ENCODE measurements at places on chromosomes 1 and 21.

DNA sequence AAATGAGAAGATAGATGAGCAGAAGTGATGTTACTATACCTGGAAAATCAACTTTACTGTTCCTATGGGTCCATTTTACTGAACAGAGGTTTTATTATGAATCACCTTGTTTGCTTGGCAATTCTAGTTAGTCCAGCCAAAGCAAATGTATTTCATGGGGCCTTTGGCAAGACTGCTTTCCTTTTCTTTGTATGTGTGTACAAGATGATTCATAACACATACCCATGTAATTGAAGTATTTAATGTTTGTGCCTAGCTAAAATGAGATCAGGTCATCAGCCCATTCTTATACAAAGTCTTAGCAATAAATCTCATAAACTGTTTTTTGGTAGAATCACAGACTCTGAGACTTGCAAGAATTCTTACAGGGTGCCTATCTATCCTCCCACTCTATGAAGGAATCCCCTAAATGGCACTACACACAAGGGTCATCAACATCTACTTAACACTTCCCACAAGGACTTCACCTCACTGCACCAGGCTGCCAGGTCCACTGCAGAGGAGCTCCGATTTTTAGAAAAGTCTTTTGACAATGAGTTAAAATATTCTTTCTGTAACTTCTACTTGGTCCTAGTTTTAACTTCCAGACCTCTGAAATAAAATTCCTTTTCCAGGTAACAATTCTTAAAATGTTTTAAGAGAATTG lies 58.5 kb downstream of the LPAR3 start:
- no peak for DNase-seq

DNA sequence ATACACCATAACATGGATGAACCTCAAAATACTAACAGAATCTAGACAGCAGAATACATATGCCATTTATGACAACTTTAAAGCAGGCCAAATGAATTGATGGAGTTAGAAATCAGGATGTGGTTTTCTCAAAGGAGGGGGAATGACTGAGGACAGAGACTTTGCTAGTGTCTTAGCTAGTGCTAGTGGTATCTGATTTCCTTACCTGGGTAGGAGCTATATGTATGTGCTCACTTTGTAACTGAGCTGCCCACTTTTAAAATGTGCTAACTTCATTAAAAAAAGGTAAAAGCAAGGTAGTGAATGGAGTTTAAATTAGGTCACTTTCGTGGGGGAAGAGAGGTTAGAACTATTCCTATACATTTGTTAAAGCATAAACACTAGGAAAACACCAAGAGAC lies 2.6 kb downstream of the GTF2B start:
- no peak for DNase-seq

DNA sequence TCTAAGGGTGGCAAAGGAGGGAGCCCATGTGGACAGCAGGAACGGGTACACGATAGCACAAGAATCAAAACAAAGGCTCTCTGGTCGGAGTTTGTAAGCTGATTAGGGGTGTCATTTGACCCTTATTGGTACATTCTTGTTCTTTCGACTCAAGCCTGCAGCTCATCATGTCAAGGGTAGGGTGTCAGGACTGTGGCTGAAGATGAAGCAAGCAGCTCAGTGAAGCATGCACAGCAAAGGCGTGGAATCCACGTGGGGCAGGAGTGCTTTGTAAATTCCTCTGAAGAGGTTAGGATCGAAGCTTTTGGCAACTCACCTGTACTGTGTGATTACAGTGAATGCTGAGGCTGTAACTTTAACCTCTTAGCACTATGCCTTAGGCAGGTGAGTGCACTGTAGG lies 4.7 kb upstream of the ABCB10 start:
- no peak for DNase-seq

DNA sequence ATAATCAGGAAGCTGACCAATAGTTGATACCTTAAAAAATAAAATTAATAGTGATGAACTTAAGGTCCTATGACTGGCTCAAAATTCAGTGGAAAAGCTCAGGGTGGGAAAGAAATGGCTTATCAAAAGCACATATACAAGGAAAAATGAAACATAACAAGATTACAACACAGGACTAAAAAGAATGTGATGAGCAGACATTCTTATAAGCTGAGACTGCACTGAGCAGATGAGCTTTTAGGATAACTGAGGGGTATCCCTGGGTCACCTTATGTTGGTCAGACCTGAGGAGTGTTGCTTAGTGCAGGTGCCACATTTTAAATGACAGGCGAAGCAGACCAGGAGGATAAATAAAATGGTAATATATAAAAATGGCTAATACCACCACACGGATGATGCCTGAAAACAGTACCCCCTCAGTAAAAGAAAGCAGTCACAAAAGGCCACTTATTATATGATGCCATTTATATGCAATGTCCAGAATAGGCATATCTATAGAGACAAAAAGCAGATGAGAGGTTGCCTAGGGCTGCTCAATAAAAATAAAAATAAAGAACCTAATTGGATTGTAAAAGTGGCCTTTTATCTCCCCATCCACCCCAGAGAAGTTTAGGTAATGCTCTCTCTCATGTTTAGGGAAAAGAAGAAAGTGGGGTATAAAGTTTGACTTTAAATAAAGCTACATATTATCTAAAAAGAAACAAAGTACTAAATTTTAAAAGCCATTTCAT lies 163.9 kb downstream of the SLC45A1 start:
- no peak for DNase-seq

DNA sequence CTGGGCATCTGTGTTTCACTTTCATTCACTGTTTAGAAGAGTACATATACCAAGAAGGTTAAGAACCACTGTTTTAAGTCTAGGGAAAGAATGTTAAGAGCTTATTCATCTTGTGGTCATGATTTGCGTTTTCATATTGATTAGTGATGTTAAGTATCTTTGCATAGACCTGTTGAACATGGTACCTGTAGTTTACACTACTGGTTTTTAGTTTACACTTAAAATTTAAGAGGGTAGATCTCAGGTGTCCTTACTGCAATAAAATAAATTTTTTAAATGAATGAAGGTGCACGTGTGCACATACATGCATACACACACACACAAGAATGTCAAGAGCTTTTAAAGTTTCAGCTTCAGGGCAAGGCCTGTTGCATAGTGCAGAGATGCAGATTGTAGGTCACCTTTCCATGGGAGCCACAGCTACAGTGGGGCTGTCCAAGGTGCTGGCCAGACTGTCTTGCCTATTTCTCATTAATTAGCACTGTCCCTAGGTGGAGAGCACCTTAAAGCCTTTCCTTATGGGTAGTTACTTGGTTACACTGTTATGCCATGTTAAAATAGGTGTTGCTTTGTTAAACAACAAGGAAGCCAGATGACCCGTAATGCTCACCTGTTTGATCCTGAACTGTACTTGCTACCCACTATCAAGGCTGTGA lies 543.0 kb upstream of the DAB1 start:
- no peak for DNase-seq

- no peak for DNase-seq
These were observed 244.8 kb upstream of the SPAG17 start for GRCh38 chr1:118429856-118430255.

- DNase-seq = no peak
These were observed 338.1 kb upstream of the SNX7 start for GRCh38 chr1:98323388-98323787.

DNA sequence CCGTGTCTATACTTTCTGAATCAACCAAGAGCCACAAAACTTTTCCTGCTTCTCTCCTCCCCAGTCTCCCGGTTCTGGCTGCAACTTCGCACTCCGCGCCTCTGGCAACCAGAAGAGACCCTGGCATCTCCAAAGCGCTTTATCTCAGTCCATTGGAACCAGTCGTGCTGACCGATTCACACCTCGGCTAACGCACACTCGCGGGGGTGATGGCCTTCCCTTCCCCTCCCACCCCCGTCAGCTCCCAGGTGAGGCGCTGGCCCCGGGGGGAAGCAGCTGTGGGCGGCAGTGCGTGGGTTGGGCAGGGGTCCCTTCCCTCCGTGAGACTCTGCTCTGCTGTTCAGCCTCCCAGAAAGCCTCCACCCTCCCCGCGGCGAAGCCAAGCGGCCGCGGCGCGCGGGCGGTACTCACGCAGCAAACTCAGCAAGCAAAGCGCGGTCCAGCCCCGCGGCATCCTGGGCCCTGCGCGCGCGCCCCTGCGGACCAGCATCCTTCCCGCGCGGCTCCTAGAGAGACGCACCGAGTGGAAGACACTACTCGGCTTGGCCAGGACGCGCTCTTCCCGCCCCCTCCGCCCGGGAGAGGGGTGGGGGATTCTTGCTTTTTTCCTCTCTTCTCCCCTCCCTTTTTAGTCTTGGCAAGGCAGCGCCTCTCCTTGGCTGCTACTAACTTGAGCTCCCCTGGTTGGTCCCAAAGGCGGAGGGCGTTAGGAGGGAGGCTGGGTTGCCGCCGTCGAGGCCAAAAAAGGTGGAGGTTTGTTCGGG lies at the start of gene CD34:
TSS of gene CD34 (minus strand) at position 535 of the 764 bp plus-strand sequence. CDS start at position 490, 45 bp downstream.
- no peak for DNase-seq

DNA sequence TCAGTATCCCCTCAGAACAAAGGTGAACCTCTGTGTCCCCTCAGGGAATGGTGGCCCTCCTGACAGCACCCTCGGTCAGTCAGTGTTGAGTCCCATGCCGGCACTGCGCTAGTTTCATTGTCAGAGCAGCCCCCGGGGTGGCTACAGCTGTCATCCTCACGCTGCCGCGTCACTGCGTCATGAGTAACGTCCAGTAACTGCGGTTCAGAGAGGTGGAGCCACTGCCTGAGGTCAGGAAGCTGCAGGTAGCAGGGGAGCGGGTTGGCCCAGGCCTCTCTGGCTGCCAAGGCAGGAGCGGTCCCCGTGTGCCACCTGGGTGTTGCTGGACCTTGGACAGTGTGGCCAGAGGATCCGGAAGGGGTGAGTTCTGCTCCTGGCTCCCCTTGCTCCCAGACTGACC lies 20.2 kb upstream of the WNT4 start:
- DNase-seq = no peak

- DNase-seq = no peak
These were observed 6.6 kb upstream of the PRPF38B start for GRCh38 chr1:108685529-108685928.

- no peak for DNase-seq
These were observed 9.2 kb downstream of the B3GALNT2 start for GRCh38 chr1:235495030-235495429.

DNA sequence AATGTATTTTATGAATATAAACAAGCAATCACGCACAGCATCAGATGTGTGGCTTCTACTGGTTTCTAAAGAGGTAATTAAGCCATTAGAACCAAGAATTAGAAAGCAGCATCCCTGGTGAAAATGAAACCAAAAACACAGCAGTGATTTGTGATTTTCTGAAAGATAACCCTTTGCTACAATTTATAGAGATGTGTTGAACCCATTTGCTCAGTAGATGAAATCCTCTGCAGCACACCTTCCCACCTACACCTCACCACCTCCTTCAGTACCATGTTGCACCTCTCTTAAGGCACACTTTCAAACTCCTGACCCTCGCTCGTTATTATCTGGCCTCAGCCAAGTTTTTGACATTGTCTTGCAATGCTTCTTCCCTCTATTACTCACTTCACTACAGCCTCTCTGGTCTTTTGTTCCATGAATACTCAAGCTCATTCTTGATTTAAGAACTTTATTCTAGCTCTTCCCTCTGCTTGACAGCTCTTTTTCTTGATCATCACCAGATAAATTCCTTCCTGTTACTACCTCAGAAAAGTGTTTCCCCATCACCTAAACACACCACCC lies 38.6 kb downstream of the NSL1 start:
- no peak for DNase-seq

- no peak for DNase-seq
These were observed 4.7 kb upstream of the TINAGL1 start for GRCh38 chr1:31571340-31572295.

DNA sequence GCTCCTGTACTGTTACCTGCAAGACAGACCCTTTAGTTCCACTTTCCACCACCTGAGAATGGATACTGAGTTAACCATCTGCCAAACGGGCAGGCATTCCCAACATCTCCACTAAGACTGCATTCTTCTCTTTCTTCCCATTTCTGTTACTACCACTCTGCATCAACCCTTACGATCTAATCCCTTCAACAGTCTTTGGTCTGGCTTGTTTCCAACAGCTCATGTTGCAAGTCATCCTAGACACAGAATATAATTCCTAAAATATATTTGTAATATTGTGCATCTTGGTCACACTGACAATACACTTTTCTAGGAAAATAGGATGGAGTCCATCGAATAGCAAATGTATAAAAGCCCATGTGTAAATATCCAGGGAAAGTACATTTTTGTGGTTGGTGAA lies 166.7 kb downstream of the SIPA1L2 start:
- no peak for DNase-seq

- DNase-seq = no peak
These were observed 39.2 kb downstream of the ADARB1 start for GRCh38 chr21:45113543-45113942.

DNA sequence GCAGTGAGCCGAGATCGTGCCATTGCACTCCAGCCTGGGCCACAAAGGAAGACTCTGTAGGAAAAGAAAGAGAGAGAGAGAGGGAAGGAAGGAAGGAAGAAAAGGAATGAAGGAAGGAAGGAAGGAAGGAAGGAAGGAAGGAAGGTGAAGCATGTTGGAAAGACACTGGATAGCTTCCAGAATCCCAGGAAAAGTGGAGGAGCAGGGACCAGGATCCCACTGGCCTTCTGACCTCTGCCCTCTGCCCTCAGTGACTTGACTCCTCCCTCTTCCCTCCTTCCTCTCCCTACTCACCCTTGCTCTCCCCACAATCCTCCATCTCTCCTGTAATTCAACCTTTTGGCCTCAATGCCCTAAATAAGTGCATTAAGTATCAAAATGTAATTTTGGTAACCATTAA lies 4.1 kb upstream of the UTS2 start:
- DNase-seq = no peak

- DNase-seq = no peak
These were observed 66.3 kb upstream of the SSX2IP start for GRCh38 chr1:84756455-84757082.

- no peak for DNase-seq
These were observed 96.2 kb upstream of the IRF2BP2 start for GRCh38 chr1:234706199-234706598.

- no peak for DNase-seq
These were observed 90.5 kb downstream of the CD247 start for GRCh38 chr1:167427848-167428247.

- DNase-seq = no peak
These were observed 239.1 kb downstream of the USP25 start for GRCh38 chr21:15968776-15969310.

DNA sequence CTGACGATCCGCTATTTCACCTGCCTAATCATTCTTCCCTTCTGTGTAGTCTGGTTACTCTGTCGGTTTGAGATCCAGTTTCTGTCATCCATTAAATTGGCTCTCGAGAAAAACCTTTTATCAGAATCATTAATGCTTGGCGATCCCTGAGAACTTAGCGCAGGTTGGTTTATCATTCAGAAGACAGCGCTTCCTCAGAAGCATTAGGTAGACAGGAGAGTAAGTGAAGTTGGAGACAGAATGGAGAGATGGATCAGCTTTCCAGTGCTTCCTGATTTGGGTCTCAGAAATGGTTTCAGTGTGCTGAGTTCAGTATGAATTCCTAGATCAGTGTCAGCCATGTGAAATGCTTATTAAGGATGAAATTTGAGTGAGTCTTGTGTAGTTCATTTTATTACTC lies 1.3 kb downstream of the USP1 start:
- DNase-seq = no peak

- no peak for DNase-seq
These were observed 91.0 kb upstream of the PLPPR4 start for GRCh38 chr1:99173282-99173681.
